Fibroblast of lung (primary cell): ENCODE measurements at places on chromosomes 5 and 9. TPM values are rescaled to one million over a fixed set of nuclear protein-coding genes. Genes with fewer than 3 reads are reported as not detected.
A peak's percentile ranks its signal among the peaks of the same experiment; 100 is the strongest.

DNA sequence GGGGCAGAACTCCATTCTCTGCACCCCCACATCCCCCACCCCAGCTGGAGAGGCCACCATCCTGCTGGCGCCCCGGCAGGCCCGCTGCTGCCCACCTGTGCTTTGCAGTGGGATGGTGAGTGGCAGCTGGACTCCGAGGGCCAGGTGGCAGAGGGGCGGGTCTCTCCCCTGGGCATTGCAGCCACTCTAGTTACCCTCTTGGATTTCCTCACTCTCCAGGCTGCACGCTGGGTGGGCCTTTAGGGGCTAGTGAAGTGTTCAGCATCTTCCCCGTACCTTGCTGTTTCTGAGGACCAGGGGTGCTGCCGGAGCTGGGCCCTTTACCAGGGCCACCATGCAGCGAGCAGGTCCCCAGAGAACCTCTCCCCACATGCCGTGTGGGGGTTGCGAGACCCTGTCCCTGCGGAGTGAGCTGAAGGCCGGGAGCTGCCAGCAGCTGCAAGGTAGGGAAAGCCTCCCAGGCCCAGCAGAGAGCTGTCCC is 88.4 kb upstream of the SH3PXD2B start:
- peaks cover 4% of the 10 kb centered on the region for H3K27me3 ChIP-seq
- DNase-seq: no peak
- H3K36me3 ChIP-seq: no peaks in the 10 kb centered on the region
- no peaks in the 10 kb centered on the region for H3K4me1 ChIP-seq
- no peak overlapping the region for H3K4me3 ChIP-seq
- no peak overlapping the region for H3K27ac ChIP-seq

GRCh38 chr5:170287532-170287931 is 10.0 kb downstream of the LCP2 start:
- peak; percentile 42 for DNase-seq
- no peaks in the 10 kb centered on the region for H3K36me3 ChIP-seq

DNA sequence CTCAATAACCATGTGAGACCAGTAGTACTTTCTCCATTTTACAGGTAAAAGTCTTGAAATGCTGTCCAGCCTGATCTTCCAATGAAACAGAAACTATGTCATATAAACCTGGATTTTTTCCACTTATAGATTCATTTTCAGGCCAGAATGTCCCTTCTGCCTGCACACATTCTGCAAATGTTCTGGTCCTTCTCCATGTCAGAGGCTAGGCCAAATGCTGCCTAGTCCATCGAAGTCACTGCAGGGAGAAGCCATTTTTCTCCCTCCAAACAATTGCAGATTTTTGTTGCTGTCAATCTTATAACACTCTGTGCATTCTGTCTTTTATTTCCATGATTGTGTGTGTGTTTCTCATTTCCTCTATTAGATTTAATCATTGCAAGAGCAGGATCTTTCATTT is 59.4 kb downstream of the ALDH1A1 start:
- no peak overlapping the region for H3K27ac ChIP-seq
- no peaks in the 10 kb centered on the region for H3K27me3 ChIP-seq
- DNase-seq: no peak
- H3K36me3 ChIP-seq: no peaks in the 10 kb centered on the region
- no peak overlapping the region for H3K4me3 ChIP-seq

GRCh38 chr5:43123887-43124286 is 3.2 kb downstream of the ZNF131 start:
- H3K27me3 ChIP-seq: no peaks in the 10 kb centered on the region
- DNase-seq: no peak
- H3K4me1 ChIP-seq: peaks cover 3% of the 10 kb centered on the region
- H3K27ac ChIP-seq: no peak overlapping the region
- H3K36me3 ChIP-seq: peaks cover 7% of the 10 kb centered on the region

- DNase-seq: no peak
- H3K4me3 ChIP-seq: peak overlapping the region; percentile 69
- H3K27me3 ChIP-seq: no peaks in the 10 kb centered on the region
- no peaks in the 10 kb centered on the region for H3K36me3 ChIP-seq
- H3K4me1 ChIP-seq: peaks cover 7% of the 10 kb centered on the region
Observed at GRCh38 chr9:93577078-93577974, 942 bp downstream of the PHF2 start.

DNA sequence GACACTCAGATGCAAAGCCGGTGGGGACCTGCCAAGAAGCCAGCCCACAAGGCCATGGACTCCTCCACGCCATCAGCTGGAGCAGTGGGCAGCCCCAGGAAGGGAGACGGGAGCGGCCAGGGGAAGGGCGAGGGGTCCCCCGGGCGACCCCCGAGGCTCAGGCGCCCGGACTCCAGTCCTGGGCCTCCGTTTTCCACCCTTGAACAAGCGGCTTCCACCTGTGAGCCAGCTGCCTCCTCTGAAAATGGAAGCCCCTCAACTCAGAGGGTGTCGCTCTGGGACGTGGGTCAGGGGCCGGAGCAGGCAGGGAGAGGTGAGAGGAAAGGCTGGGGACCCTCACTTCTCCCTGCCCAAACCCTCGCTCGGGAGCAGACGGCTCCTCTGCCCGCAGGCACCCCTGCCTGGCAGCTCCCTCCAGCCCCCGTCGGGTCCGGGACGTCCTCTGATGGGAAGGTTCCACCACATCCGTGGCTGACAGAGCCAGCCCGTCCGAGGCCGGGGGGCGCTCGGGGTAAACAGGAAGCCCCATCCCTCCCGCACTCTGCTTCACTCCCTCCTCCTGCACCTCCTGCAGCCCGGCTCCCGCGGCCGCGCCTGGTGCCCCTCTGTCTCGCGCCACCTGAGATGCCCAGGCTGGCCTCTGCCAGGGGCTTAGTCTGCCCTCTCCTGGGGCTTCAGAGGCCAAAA is 3.7 kb upstream of the EGFL7 start:
- no peaks in the 10 kb centered on the region for H3K4me1 ChIP-seq
- no peak overlapping the region for H3K4me3 ChIP-seq
- peaks cover 9% of the 10 kb centered on the region for H3K27me3 ChIP-seq
- no peaks in the 10 kb centered on the region for H3K36me3 ChIP-seq
- no peak for DNase-seq
- no peak overlapping the region for H3K27ac ChIP-seq

- H3K27ac ChIP-seq: no peak overlapping the region
- DNase-seq: peak; percentile 62
- no peaks in the 10 kb centered on the region for H3K36me3 ChIP-seq
Observed at GRCh38 chr9:101486693-101487442, 46.8 kb upstream of the RNF20 start.

GRCh38 chr9:121399883-121400607 is 30.0 kb upstream of the STOM start:
- no peaks in the 10 kb centered on the region for H3K27me3 ChIP-seq
- H3K4me3 ChIP-seq: no peak overlapping the region
- no peaks in the 10 kb centered on the region for H3K36me3 ChIP-seq
- H3K27ac ChIP-seq: peak overlapping the region; percentile 92

GRCh38 chr5:19713740-19714139 is 274.3 kb downstream of the CDH18 start:
- H3K4me1 ChIP-seq: no peaks in the 10 kb centered on the region
- H3K27ac ChIP-seq: no peak overlapping the region
- H3K36me3 ChIP-seq: no peaks in the 10 kb centered on the region
- DNase-seq: no peak
- H3K4me3 ChIP-seq: no peak overlapping the region

DNA sequence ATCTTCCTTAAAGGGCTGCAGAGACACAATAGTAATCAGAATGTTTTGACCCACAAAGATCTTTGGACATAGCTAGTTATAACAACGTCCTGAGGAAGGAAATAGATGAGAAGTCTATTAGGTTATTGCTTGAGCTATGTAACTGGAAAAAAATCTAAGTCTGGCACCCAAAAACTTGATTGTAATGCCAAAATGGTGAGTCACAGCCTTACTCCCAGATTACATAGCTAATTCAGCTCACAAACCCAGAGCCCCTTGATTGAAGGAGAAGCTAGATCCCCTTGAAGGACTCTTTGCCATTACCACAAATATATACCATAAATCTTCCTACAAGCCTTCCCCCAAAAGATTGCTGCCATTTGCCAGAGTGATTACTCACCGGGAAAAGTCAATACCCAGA is 341.8 kb upstream of the KIF2A start:
- H3K27me3 ChIP-seq: no peaks in the 10 kb centered on the region
- no peak overlapping the region for H3K4me3 ChIP-seq
- H3K4me1 ChIP-seq: no peaks in the 10 kb centered on the region
- DNase-seq: peak; percentile 85
- no peak overlapping the region for H3K27ac ChIP-seq

GRCh38 chr9:131072871-131073237 is 23.5 kb upstream of the AIF1L start:
- H3K4me3 ChIP-seq: no peak overlapping the region
- DNase-seq: no peak
- no peak overlapping the region for H3K27ac ChIP-seq

DNA sequence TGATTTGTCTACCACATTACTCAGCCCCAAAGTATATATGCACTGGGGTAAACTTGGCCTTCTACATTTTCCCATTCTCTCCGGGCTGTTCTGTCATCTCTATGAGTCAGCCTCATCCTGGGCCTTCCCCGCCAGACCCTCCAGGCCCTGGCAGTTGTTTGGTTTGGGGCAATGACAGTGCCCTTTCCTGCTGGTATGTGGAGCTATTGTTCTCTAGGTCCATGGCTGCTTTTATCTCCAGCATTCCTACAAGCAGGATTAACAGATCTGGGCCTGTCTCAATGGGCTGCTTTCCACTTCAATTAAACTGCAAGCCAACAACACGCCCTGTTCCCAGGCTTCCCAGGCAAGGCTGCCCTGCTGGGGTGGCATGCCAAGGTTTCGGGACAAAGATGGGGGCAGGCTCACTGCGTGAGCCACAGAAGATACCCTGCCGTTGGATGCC is 136.4 kb downstream of the SLIT3 start:
- no peaks in the 10 kb centered on the region for H3K27me3 ChIP-seq
- no peaks in the 10 kb centered on the region for H3K36me3 ChIP-seq
- H3K4me3 ChIP-seq: no peak overlapping the region
- H3K27ac ChIP-seq: no peak overlapping the region
- peaks cover 6% of the 10 kb centered on the region for H3K4me1 ChIP-seq
- DNase-seq: peak; percentile 89

The FOXD4L6 gene
- not detected in 2 replicates for total RNA-seq

The TMEM171 gene
- under 0.01 and 0.83 TPM in 2 replicates for total RNA-seq

The PCDHGC4 gene
- total RNA-seq: 1.5 and 3.0 TPM in 2 replicates

The SLC45A2 gene
- under 0.01 TPM in 2 replicates for total RNA-seq

The LCP2 gene
- total RNA-seq: under 0.01 TPM in 1 of 2 replicates, not detected in the other
